ENCODE measurements at places on chromosomes 6 and 20.
A peak's percentile ranks its signal among the peaks of the same experiment; 100 is the strongest.

GRCh38 chr6:31572041-31572911 lies at the start of gene LTA:
Gene LTA, plus strand, starts transcription at chr6:31572289. Its CDS starts 454 bp downstream, at chr6:31572743.
- DNase-seq: no peak

DNA sequence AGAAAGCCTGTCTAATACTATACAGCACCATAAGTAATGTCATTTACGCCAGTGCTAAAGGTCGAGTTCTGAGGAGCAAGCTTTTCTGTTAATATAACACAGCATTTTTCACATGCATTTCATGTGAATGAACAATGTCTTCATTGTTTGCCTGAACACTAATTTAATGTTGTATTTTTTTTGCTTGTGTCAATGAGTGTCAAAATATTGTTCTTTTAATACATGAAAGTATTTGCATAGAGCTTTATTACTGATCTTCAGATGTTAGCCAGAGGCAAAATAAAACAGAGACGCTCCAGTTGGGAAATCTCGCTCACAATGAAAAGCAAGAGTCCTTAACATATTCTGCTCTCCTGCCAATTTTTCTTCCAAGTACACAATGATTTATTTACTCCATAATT lies 151.8 kb downstream of the FOXC1 start:
- no peak for DNase-seq

- peak; percentile 24 for DNase-seq
Measured at GRCh38 chr6:16854986-16855385, 93.7 kb upstream of the ATXN1 start.

DNA sequence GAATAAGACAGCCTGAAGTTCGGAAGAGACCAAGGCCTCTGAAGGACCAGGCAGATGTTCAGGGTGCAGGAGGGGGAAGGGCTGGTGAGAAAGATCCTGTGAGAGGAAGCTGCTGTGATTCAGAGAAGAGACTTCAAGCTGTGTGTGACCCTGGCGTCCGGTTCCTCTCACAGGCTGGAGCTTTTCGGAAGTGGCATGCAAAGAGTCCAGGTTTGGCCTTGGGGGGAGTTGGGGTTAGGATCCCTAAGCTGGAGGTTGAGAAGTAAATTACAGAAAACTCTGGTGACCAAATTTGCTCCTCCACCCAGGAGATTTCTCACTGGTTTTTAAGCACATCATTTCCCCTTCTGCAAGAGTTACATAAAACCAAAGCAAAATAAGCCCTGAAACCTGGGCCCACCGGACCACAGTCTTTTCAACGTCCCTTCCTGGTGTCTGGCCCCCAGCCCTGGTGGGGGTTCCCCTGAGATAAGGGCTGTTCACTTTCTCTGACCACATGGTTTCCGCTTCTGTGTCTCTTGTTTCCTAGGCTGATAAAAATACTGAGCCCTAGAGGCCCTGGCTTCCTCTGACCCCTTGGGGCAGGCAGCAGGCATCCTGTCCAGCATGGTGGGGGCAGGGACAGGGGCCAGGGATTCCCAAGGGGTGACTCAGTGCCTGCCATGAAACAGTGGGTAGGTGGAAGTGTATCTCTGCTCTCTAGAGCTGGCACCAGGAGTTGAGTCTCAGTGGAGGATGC lies 12.0 kb upstream of the LTA start:
- peak; percentile 96 for DNase-seq

GRCh38 chr20:51609251-51609650 lies 66.7 kb upstream of the NFATC2 start:
- DNase-seq: no peak

DNA sequence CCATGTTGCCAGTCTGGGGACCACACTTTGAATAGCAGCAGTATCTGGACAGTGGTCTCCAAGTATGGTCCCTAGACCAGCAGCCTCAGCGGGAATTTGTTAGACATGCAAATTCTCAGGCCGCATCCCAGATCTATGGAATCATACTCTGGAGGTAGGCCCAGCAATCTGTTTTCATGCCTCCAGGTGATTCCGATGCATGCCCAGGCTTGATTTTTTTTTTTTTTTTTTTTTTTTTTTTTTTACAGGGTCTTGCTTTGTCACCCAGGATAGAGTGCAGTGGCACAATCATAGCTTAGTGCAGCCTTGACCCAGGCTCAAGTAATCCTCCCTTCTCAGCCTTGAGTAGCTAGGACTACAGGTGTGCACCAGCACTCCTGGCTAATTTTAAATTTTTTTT lies 682 bp upstream of the SLA2 start:
- DNase-seq: no peak

DNA sequence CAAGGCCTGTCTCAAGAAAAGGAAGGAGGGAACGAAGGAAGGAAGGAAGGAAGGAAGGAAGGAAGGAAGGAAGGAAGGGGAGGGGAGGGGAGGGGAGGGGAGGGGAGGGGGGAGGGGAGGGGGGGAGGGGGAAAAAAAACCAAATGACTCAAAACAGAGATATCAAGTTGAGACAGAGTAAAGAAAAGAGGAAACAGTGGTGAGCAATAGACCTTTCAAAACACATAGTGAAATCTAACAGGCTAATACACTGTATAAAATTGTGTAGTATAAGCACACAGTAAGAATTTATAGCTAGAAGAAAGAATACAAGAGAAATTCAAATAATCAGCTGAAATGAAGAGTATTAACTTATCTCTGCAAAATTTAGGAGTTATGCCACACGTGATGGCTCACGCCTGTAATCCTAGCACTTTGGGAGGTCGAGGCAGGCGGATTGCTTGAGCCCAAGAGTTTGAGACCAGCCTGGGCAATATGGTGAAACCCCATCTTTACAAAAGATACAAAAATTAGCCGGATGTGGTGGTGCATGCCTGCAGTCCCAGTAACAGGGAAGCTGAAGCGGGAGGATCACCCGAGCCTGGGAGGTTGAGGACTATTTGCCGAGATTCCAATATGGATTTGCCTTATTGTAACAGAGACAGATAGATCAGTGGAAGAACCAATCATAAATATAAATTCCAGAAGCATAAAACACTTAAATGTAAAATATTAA lies 123.2 kb downstream of the PRND start:
- no peak for DNase-seq

GRCh38 chr6:158361068-158361467 lies 48.8 kb downstream of the TULP4 start:
- no peak for DNase-seq
